ENCODE measurements at places on chromosomes 6 and 20. TPM values are rescaled to one million over a fixed set of nuclear protein-coding genes. Genes with fewer than 3 reads are reported as not detected.

The MRAP2 gene
- total RNA-seq, result 0.17 TPM

The LZTS3 gene
- 6.1 TPM for total RNA-seq

The IMPG1 gene
- not detected for total RNA-seq

The ME1 gene
- 22.1 TPM for total RNA-seq

The LY6G6F gene
- total RNA-seq, result not detected

The HDGFL1 gene
- total RNA-seq, result not detected

The GMDS gene
- 12.7 TPM for total RNA-seq

The OR2J3 gene
- not detected for total RNA-seq

Measured in fibroblast of lung (primary cell).